Parietal lobe (tissue), 2 donors: ENCODE measurements at places on chromosomes 3 and 15. TPM values are rescaled to one million over a fixed set of nuclear protein-coding genes. Genes with fewer than 3 reads are reported as not detected.

Gene SMCO1
- not detected for total RNA-seq

Gene SEMA7A
- total RNA-seq, result 59.2 TPM

Gene SI
- total RNA-seq, result not detected

Gene MB21D2
- total RNA-seq, result 44.8 TPM

Gene FANCD2OS
- total RNA-seq, result not detected

Gene CACNA2D3
- total RNA-seq, result 16.6 TPM

Gene GATM
- 128 TPM for total RNA-seq

Gene PAQR5
- 0.31 TPM for total RNA-seq

Gene OXTR
- total RNA-seq, result 2.5 TPM

Gene EIF5A2
- 5.9 TPM for total RNA-seq

Gene FOXL2
- 0.31 TPM for total RNA-seq

Gene SLC6A6
- total RNA-seq, result 34.4 TPM

Gene KATNBL1
- total RNA-seq, result 173 TPM

Gene EPHB3
- 5.3 TPM for total RNA-seq

Gene NOX5
- total RNA-seq, result 0.63 TPM

Gene ERC2
- 87.3 TPM for total RNA-seq

Gene PP2D1
- total RNA-seq, result not detected

Gene ZCWPW2
- 1.3 TPM for total RNA-seq

Gene ANKRD63
- 0.94 TPM for total RNA-seq

Gene PPP2R3A
- total RNA-seq, result 44.8 TPM

Gene HIGD1A
- total RNA-seq, result 89.5 TPM

Gene TMEM158
- 21.3 TPM for total RNA-seq

Gene HESX1
- not detected for total RNA-seq

Gene MUC20
- total RNA-seq, result 10.0 TPM

Gene GOLGA6D
- not detected for total RNA-seq

Gene CYP1A2
- not detected for total RNA-seq

Gene NOP10
- total RNA-seq, result 59.2 TPM

Gene ARGFX
- total RNA-seq, result not detected

Gene OR5K4
- not detected for total RNA-seq

Gene MME
- total RNA-seq, result 5.9 TPM

Gene CCDC51
- total RNA-seq, result 6.9 TPM

Gene EAF2
- total RNA-seq, result 7.2 TPM

Gene TLE3
- 144 TPM for total RNA-seq

Gene CX3CR1
- 11.6 TPM for total RNA-seq

Gene FILIP1L
- 1.3 TPM for total RNA-seq

Gene CBLB
- total RNA-seq, result 81.7 TPM

Gene ISG20
- total RNA-seq, result 0.31 TPM

Gene ATP8B4
- 5.0 TPM for total RNA-seq

Gene ITIH1
- total RNA-seq, result not detected

Gene ESYT3
- 0.94 TPM for total RNA-seq

Gene COL6A5
- not detected for total RNA-seq

Gene CCDC54
- total RNA-seq, result 1.6 TPM

Gene TRPM1
- total RNA-seq, result not detected

Gene IL5RA
- total RNA-seq, result 1.3 TPM

Gene SHC4
- total RNA-seq, result 7.2 TPM

Gene PTPN9
- 32.2 TPM for total RNA-seq

Gene HGD
- 0.63 TPM for total RNA-seq

Gene MYO5A
- 258 TPM for total RNA-seq

Gene AGTR1
- 0.31 TPM for total RNA-seq

Gene NRROS
- total RNA-seq, result 1.6 TPM

Gene RMDN3
- total RNA-seq, result 20.7 TPM

Gene UROC1
- not detected for total RNA-seq

Gene TEX55
- total RNA-seq, result not detected

Gene FAM162A
- 6.9 TPM for total RNA-seq

Gene LIPC
- not detected for total RNA-seq

Gene ULK3
- 61.7 TPM for total RNA-seq

Gene SCN11A
- 0.63 TPM for total RNA-seq
